Ovary (tissue), 10 donors: ENCODE measurements at places on chromosomes 16 and 17. TPM values are rescaled to one million over a fixed set of nuclear protein-coding genes. Genes with fewer than 3 reads are reported as not detected.

DNA sequence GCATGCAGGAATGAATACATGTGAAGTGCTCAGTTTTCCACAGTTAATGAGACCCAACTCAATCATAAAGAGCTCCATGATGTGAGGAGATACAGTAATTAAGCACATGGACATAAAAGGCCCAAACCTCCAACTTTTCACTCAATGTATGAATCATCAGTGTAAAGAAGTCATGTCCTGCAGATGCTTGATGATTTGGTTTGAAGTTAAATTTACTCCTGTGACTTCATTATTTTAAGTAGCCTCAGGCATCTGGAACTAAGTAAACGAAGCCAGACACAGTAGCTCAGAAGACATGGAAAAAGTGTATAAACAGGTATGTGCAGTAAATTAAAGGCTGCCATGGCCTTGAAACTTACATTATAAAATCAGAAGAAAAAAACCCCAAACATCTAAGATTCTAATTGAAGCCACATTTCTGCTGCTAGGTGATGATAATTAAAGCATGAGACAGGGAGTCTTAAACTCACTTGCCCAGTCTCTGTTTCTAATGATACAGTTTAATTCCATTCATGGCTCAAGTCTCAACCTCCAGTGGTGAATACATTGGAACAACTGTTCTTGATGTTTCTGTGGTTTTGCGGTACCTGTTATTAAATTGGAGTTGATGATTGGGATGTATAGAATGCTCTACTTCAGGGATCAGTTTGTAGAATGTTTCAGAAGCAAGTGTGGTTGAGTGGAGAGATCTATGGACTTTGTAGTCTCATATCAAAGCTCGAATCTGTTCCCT is 28.9 kb upstream of the CCL2 start:
- H3K36me3 ChIP-seq: no peaks in the 10 kb centered on the region
- H3K4me1 ChIP-seq: no peaks in the 10 kb centered on the region
- H3K4me3 ChIP-seq: no peak overlapping the region
- DNase-seq: no peak
- H3K27me3 ChIP-seq: no peaks in the 10 kb centered on the region

DNA sequence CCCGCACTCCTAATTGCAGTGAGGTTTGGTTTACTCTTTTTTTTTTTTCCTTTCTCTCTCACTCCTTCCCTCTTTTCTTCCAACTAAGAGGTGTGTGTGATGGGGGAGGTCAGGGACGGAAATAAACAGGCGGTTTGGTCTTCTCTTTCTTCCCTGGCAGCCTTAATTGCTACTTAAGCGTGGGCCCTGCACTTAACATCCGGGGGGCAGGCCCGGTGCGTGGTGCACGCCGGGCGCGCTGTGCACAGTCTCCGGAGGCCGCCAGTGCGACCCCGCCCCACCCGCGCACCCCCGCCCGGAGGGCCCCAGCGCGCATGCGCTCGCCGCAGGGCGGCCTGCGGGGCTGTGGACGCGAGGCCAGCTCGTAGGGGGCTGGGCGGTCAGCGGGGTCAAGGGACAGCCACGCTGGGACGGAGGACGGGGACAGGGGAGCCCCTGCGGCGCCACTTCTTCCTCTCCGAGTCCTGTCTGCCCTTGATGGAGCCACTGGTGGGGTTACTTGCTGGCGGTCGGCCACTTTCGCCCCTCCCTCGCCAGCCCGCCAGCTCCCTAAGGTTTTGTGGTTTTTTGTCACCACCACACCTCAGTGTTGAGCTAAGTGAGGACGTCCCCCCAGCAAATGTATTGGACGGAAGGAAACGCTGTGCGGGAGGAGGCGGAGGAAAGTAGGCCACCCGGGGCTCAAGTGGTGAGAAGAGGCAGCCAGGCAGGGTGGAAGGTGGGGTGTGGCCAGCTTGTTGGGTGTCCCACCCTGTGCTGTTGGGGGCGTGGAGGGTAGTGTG is 120.9 kb downstream of the MRM1 start:
- H3K27ac ChIP-seq: peak overlapping the region; percentile 30
- H3K36me3 ChIP-seq: no peaks in the 10 kb centered on the region
- H3K4me3 ChIP-seq: peak overlapping the region; percentile 40
- H3K27me3 ChIP-seq: no peaks in the 10 kb centered on the region

SRRM2 gene
- total RNA-seq: 736 TPM

TBC1D3I gene
- 0.89 TPM for total RNA-seq

TEDC2 gene
- total RNA-seq: 1.4 TPM
